ENCODE measurements at places on chromosomes 3 and 15.

GRCh38 chr15:99502182-99502581 lies 63.6 kb upstream of the MEF2A start:
- peak; percentile 73 for DNase-seq

DNA sequence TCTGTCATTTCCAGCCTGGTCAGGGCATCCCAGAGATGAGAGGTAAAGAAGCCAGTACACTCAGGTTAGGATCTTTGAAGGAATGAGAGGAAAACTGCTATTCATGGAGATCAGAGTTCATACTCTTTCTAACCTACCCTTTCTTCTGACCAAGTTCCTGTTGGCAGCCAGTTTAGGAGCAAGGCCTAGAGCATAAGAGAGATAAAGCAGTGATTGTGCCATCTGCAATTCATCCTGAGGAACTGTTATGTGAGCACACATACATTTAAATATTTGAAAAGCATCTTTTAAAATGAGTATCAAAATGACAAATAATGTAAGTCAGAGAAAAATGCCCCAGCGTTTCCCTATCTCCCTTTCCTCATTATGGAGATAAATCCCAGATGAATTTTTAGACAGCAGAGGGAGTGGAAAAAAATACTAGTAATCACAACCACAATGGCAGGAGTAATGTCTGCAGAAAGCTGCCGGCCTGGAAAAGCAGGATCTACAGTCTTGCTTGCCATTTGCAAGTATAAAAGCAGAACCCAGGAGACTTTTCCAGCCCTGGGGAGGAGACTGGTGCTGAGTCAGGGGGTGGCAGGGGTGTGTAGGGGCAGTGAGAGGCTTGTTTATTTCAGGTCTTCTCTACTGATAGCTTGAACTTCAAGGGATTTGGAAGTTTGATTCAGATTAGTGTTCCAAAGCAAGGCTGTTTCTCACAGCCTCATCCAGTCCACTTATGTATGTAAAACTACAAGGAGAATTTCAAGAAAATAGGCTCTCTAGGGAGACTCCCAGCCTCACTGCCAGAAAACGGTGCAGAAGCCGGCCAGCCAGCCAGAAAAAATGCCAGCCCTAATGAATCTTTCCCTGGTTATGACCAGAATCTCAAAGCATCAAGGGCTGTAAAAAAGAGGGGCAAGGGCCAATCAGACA lies 1052.4 kb downstream of the TUSC7 start:
- no peak for DNase-seq

DNA sequence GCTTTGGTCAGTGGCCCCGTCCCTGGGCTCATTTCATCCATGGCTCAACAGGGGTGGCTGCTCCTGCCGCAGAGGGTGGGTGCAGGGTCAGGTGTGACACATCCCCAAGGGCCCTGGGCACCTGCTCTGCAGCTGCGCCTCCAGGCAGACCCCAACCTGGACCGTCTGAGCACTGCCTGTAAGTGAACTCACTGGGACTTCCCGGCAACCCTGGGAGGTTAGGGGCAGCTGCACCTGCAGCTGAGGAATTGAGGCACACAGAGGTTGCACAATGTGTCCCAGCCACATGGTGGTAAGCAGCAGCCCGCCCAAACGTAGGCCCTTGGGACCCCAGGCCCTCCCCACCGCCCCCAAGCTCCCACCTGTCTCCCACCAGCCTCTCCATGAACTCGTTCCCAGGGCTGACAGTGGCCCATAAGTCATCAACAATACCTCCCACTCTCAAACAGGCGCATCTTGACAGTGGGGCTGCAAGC lies 55.1 kb downstream of the PLXNA1 start:
- no peak for DNase-seq

DNA sequence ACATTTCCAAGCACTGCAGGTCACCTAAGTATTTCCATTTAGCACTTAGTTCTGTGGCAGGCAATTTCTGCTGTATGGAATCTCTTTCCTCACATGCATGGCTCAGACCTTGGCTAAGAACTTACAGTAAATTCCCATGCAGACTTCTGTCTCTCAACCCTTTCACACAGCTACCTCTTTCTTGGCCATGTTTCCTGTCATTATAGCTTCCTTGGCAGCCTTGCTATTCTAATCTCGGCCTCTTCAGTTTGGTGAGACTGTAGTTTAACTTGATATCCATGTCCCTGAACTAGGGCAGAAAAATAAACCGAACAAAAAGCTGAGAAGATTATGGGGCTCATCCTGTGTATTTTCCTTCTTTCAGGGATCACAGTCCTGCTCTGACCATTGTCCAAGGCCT lies 96.0 kb downstream of the SPATA16 start:
- no peak for DNase-seq

DNA sequence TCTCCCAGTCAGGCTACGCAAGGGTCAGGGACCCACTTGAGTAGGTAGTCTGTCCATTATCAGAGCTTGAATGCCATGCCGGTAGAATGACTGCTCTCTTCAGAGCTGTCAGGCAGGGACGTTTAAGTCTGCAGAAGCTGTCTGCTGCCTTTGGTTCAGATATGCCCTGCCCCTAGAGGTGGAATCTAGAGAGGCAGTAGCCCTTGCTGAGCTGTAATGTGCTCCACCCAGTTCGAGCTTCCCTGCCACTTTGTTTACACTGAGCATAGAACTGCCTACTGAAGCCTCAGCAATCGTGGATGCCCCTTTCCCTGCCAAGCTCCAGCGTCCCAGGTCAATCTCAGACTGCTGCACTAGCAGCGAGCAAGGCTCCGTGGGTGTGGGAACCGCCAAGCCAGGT lies 57.5 kb upstream of the SETMAR start:
- no peak for DNase-seq

DNA sequence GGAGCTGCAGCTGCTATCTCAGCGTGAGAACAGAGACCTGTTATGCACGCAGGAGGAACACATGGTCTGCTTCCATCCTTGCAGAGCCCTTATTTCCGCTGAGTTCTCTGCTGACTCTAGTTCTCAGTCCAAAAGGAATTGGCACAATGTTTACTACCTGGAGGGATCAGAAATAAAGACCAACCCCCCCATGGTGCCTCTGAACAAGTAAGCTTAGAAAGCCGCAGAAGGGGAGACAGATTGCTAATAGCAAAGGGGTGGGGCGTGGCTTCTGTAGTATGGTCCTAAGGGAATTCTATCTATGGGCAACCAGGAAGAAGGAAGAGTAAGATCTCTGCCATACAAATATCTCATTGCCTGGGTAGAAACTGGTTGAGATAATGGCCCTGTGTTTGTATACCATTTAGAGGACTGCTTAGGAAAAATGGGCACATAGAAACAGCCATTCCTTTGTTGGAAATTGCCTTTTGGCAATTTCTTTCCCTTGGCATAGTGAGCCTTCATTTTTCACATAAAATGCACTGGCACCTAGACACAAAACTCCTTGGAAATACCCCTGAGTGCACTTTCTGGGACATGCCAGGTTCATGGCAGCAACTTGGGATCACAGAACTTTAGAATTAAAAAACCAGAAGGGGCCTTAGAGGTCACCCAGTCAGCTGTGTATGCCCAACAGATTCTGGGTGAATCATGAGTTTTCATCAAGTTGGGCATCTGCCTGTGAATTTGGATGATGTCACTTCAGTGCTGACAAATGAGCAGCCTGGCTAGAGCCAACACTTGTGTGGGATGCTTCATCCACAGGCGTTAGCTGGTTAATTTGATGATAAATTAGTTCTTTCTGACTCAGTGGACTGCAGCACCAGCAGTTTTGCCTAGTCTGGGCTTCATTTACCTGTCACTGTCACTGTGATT lies 57.4 kb upstream of the STXBP5L start:
- no peak for DNase-seq

DNA sequence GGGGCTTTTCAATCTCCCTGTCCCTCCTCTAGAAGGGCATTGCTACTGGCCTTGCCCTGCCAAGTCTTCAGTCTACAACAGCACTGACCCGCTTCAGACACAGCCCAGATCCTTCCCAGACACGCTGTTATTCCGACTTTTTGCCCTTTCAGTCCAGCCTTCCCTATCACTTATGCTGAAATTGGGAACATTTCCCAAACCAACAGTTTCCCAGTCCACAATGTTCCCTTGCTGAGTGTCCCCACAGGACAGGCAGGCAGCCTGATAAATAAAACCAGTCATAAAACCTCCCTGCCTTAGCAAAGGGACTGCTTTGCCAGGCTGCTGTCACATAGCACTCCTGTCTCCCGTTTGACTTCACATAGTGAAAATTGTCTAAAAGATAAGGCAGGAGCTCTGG lies 43.5 kb downstream of the GOLGA6L2 start:
- no peak for DNase-seq

- no peak for DNase-seq
These were observed 8.7 kb downstream of the KBTBD13 start for GRCh38 chr15:65085207-65085753.

GRCh38 chr3:141425523-141426233 lies 57.4 kb downstream of the ZBTB38 start:
- DNase-seq, result no peak

- DNase-seq, result no peak
These were observed 991 bp downstream of the SOX2 start for GRCh38 chr3:181712553-181713279.

- no peak for DNase-seq
These were observed 53.0 kb upstream of the CA12 start for GRCh38 chr15:63434576-63435186.

DNA sequence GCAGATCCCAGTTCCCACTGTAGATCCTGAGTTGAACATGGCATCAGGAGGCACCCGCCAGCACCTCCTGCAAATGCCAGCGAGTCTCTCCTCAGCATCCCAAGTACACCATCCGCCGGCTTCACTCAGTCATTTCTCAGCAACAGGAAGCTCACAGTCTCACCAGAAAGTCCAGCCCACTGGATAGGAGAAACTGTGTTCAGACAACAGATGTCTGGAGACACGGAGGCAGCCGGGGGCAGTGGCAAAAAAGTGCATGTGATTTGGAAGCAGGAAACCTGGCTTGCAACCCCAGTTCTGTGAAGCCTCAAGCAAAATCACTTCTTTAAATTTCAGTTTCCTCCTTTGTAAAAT lies 68.7 kb downstream of the SRGAP3 start:
- DNase-seq, result no peak

DNA sequence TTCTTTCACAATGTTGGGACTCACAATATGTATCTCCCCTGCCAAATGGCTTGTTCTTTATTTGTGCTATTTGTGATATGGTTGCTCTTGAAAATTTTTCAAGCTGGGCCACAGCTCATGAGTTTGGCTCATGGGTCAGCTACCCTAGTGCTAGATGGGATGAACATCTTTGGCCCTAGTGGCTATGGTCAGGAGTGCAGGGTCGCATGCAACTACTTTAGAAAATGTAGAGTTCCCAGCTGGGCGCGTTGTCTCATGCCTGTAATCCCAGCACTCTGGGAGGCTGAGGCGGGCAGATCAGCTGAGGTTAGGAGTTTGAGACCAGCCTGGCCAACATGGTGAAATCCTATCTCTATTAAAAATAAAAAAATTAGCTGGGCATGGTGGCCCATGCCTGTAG lies 55.8 kb downstream of the POLR2M start:
- no peak for DNase-seq

DNA sequence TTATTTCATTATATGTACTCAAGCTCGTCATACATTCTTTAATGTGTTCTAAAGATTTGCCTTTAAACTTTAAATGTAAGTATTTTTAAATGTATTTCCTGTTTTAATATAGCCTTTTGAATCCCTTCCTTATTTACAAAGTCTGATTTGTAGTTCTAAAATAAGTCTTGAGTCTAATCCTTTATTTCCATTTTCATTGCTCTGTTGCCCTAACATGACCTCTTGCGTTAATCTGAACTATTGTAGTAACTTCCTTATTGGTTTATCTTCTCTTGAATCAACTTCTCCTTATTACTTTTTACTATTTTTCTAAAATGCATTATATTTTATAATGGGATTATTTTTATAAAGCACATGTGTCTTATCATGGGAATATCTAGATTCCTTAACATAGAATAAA lies 24.0 kb downstream of the KNL1 start:
- no peak for DNase-seq

- no peak for DNase-seq
These were observed 354.0 kb downstream of the LRTM1 start for GRCh38 chr3:54573858-54574257.

DNA sequence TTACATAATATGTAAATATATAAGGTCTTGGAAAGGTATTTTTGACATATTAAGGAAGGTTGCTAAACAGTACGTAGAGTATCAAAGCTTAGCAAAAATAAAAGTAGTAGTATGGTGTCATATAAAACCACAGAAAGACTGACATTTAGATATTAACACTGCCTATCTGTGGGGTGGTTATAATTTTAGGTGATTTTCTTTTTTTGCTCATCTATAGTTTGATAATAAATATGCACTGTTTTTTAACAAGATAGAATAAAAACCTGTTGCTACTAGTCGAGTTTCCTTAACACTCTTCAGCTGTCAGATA lies 40.7 kb downstream of the ETV5 start:
- no peak for DNase-seq

DNA sequence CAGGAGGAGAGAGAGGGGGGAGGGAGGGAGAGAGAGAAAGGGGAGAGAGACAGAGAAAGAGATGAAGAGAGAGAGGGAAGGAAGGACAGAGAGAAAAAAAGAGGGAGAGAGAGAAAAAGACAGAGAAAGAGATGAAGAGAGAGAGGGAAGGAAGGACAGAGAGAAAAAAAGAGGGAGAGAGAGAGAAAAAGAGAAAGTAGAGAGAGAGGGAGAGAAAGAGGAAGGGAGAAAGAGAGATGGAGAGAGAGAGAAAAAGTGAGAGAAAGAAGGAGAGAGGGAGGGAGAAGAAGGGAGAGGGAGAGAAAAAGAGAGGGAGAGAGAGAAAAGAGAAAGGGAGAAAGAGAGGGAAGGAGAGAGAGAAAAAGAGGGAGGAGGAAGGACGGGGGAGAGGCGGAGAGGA lies 204.2 kb downstream of the SV2B start:
- DNase-seq, result no peak

DNA sequence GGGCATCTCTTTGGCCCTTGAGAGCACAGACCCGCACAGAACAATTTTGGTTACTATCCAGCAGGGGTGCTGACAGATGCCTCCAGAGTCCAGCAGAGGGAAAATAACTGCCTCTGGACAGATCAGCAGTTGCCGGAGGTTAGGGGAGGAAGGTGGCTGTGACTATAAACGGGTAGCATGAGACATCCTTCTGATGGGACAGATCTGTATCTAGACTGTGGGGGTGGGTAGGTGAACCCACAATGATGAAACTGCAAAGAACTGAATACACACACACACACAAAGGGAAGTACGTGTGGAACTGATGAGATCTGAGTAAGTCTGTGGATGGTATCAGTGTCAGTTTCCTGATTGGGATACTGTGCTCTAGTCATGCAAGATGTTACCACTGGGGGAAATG lies 21.2 kb downstream of the ADAMTS7 start:
- peak; percentile 81 for DNase-seq

DNA sequence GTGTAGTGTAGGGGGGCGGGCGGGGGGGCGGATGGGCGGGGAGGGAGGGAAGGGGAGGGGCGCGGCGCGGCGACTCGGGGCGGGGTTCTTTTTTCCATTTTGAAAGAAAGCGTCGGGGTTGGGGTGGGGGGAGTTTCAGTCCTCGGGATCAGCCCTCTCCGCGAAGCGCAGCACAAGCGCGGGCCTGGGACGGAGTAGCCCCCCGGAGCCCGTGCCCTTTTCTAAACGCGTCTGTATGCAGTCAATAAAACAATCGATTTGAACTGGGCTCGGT lies 6.1 kb downstream of the ISLR2 start:
- DNase-seq, result no peak

Data from T-helper 2 cell treated with Interferon-gamma antibody and Interleukin-4, amounts not matched to agents 5 μg/mL and 100 μg/mL, for 36 hours (primary cell).